ENCODE measurements at places on chromosomes 6 and 20.

- no peak for DNase-seq
These were observed 21.7 kb upstream of the MYT1 start for GRCh38 chr20:64142590-64142989.

- no peak for DNase-seq
These were observed 524.0 kb downstream of the CD83 start for GRCh38 chr6:14641423-14642135.

- no peak for DNase-seq
These were observed 38.8 kb upstream of the SPACA1 start for GRCh38 chr6:88008831-88009231.

DNA sequence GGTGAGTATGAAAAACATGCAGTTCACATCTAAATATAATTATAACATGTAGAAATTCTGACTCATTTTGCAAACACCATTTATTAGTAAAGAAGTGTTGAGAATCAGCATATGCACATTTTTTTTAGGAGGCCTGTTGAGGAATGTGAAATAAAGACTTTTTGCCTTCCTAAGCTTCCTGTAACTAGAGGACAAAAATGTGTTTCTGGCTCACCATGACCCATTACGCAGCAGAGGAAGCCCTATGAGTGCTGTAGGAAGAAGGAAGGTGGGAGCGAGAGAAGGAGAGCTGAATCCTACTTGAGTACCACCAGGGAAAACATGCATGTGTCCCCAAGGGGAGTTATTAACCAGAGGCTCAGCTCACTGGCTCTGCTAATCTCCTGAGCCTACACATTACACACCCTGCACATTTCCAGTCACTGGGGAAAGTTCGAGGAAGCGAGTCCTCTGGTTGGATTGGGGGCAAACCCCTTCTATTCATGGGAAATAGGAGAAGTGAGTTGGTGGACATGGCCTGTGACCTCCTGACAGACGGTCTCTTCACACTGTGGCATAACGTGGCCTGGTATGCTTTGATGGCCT, 540.5 kb upstream of the JAG1 start:
- no peak for DNase-seq

DNA sequence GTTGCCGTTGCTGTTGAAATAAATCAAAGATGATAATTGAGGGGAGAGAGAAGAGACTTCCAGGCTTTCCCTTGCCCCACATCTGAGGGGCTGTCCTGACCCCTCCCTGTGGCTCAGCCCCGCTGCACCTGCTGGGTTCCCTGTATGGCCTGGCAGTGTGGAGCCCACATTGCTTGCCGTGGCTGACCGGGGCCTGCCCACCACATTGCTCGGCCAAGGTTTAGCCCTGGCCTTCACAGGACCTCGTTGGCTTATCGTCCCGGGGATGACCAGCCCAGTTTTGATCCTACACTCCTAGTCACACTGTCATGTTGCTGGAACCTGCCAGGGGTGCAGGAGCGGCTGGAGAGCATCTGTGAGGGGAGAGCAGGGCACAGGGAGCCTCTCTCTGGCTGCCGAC, 102.4 kb downstream of the CDH4 start:
- no peak for DNase-seq

- no peak for DNase-seq
These were observed 5.2 kb downstream of the CCN2 start for GRCh38 chr6:131945971-131946370.

GRCh38 chr20:37980383-37980782, 52.9 kb downstream of the TTI1 start:
- DNase-seq = no peak

- DNase-seq = no peak
These were observed 1101.7 kb upstream of the EYS start for GRCh38 chr6:66808771-66809170.

DNA sequence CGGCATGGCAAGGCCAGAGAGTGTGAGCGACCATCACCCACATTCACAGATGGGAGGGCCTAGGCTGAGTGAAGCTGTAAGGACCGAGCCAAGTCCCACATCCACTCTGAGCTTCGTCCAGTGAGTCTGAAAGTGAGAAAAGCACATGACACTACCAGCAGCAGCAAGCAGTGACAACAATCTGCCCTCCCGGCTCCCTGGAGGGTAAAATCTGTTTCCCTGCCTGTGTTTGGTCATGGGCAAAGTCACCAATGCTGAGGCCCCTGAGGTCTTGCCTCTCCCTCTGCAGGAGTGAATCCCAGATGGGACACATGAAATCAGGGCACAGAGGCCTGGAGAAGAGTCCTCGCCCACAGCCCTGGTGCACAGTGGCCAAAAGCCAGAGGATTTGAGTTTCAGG, 6.4 kb upstream of the CST7 start:
- DNase-seq = no peak

DNA sequence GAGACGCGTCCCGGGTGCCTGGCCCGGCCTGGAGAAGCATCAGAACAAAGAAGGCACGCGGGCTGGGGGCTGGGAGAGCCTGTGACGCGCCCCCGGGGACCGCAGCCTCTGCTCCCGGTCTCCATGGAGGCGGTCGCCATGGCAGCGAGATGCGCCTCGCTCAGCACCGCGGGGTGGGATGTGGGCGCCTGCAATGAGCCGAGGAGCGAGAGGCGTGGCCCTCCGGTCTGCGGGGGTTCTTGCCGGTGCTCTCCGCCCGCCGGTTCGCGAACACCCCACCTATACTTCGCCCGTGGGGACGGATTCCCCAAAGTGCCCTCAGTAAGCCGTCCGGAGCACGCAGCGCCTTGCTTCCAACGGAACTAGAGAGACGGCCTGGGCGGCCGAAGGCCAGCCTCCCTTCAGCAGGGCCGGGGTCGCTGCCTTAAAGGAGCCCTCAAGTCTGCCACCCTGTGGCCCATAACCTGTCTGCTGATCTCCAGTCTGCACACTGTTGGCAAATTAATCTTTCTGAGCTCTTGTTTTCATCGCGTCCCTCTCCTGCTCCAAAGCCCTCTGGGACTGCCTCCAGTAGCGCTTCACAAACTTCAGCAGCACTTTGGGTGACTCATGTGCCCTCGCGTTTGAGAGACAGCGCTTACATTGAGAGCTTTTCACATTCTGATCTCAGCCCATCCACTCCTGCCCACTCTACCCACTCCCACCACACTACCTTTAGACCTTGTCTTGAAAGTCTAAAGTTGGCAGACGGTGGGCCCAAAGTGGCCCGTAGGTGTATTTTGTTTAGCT, 983 bp upstream of the ADISSP start:
- peak; percentile 88 for DNase-seq

DNA sequence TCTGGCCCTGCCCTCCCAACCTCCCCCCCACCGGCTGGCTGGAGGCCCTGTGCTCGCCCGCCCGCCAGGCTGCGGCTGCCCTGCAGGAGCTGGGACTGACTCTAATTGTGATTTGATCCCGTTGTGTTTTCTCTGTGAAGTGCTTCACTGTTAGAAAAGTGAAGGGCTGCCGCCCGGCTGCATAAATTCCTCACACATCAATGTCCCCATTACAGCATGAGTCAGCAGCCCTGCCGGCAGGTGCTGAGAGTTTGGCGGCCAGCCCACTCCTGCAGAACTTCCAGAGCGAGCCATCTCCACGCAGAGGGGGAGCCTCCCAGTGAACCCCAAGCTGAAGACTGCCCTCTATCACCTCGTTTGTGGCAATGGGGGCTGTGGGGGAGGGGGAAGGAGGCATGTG, 137.9 kb downstream of the DLL1 start:
- DNase-seq = no peak

DNA sequence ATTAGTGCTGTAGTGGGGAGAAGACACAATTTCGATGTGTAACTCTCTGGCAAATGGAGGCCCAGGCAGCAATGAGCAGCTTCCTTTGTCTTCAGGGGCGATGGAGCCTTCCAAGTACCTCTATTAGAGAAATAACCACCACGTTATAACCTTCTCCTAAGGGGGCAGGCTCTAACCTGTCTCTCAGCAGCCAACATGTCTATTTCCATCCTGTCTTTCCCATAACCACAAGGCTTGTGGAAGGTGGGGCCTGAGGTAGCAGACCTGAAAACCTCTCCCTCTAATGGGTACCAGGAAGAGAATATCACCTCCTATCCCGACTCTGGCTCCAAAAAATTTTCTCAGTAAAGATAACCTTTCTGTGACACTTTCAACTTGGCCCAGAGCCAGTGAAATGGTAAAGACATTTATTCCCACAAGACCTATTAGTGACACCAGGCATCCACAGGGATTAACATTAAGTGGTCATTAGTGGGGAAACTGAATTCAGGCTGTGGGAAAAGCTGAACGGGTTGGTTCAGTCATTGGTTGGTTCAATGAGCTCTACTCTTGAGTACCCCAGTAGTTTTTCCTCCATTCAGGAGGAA, 4.0 kb downstream of the PEX6 start:
- no peak for DNase-seq

DNA sequence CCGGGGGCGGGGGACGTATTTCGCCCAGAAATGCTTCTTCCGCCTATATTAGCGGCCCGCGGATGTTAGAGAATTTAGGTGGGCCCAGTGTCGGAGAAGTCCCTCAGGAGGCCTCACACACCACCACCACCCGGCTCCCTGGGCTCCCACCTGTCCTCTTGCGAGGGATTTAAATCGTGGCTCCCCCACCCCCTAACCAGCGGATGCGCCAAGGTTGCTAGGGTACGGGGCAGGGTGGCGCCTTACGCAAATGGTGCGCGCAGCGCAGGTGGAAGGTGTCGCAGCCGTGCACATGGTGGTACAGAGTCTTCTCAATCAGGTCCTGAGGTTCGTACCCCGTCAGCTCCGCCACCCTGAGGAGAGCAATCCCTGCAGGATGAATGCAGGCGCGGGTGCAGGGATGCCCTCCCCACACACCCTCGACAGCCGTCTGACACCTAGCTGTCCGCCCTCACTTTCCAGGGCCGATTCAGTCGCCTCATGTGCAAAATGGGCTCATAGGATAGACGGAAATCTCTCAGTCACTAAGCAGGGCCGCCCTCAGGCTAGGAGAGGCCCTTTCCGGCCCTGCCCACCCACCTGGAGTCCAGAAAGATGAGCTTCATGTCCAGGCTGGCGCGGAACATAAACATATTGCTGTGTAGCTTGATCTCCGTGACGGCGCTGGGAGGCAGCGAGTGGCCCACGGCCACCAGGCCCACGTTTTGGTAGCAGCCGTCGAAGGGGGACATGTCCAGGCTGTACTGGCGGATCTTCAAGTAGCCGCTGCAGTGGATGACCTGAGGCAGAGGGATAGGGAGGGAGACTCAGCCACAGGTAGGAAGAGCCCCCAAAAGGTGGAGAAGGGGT, 16.6 kb downstream of the SIM1 start:
- no peak for DNase-seq

DNA sequence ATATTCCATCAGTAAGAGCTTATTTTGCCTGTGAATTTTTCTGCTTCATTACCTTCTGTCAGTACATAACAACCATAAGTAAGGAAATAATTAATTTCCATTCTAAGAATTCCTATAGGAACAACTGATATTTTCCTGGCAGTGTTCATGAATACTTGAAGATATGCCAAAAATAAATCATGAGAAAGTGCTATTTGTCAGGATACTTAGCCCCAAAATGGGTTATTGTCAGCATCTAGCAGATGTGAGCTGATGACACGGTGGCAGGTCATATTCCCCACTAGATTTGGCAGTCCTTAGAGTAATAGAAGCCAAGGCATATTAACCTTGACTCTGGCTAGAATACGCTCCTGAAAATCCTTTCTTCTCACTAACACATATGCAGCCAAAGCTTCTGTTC, 43.2 kb upstream of the CRISP1 start:
- no peak for DNase-seq

DNA sequence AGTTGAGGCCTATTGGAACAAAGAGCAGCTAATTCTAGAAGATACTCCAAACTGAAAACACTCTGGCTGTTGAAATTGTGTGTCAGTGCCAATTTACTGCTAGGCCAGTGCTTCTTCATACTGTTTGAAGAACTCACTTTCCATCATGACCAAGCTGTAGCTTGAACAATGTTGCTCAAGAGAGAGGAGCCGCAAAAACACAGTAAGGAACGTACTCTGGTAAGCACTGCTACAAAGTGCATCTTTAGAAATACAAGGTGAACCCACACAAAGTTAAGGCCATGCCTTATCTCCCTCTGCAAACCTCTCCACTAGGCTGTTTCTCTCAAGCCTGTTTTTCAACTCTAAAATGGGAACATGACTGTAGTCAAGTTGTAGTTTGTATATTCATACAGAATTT, 74.5 kb upstream of the TULP1 start:
- DNase-seq = no peak

DNA sequence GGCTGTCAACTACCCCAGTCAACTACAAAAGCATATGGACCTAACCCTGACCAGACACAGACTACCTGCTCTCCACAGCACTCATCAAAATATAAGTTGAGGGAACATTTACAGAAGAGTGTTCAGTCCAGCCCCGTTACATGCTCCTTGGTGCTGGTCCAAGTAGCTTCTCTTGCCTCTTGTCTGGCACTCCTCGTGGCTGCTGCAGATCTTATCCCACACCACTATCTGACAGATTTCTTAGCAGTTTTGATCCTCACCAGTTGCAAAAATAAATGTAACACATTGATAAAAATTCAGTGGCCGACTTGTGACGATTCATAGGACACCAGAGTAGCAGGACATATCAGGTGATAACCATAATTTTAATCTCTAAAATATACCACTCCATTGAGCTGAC, 30.6 kb downstream of the FASTKD5 start:
- no peak for DNase-seq

DNA sequence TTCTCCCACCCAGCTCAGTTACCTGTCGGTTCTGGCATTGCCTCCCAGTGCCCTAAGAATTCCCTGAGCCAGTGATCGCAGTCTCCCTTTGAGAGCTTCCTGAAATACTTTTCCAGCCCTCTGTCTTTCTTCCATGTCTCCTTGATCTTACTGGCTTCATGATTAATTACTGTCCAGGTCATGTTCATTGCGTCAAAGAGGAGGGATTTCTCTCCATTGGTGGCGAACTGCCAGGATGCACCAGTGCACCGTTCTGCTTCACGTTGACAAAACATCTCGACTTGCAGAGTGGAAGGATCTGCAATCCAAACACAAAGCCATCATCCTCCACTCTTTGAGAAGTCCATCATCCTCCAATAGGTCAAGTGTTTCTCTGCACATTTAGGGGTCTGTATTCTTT, 8.6 kb downstream of the RAET1E start:
- DNase-seq = no peak

- no peak for DNase-seq
These were observed 19.1 kb upstream of the PANK2 start for GRCh38 chr20:3869839-3870634.

GRCh38 chr20:50731930-50732690, 730 bp downstream of the PARD6B start:
- DNase-seq = no peak

DNA sequence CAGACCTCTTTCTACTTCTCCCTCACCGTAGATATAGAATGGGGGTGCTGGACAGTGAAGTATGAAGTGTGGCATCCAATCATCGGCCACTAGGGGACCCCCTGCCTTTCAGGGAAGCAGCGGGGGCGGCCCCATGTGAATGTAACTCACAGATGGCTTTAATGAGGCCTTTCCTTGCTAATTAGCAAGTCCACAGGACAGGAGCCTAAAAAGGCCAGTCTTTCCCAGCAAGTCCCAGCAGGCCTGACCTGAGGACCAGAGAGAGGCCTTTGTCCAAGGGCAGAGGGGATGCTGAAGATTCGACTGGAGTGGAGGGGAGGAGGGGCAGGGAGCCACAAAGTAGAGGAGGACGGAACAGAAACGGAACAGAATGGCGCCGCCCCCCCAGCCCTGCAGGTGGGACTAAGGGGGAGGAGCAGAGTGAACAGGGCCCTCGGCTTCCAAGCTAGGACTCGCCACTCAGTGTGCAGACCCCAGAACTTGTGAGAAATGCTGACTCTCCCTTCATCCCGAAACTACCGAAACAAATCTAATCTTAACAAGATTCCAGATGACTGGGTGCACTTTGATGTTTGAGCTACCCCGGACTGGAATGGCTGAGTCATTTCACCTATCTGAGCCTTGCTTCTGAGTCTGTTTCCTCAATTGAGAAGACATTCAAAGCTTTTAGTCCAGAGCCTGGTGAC, 5.8 kb downstream of the C6orf132 start:
- DNase-seq = peak; percentile 44

- no peak for DNase-seq
These were observed 67.7 kb upstream of the SPTLC3 start for GRCh38 chr20:12941025-12941424.
